Activated effector memory CD4-positive, alpha-beta T cell treated with anti-CD3 and anti-CD28 coated beads, Interleukin-2, amount 50 U/mL, for 16 hours (primary cell): ENCODE measurements at places on chromosomes 7 and 10.
A peak's percentile ranks its signal among the peaks of the same experiment; 100 is the strongest.

DNA sequence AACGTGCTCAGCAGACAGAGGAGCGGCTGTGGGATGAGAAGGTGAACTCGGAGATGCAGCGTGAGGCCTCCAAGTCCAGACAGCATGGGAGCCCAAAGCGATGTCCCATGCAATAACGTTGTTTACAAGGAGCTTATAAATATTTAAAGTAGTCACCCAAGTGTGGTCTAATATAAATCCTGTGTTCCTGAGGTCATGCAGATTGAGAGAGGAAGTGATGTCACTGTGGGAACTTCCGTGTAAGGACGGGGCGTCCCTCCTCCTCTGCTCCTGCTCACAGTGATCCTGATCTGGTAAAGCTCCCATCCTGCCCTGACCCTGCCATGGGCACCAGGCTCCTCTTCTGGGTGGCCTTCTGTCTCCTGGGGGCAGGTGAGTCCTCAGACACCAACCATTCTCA lies 94.7 kb upstream of the PRSS58 start:
- DNase-seq: no peak

- no peak for DNase-seq
Measured at GRCh38 chr10:21520949-21521348, 4.5 kb downstream of the SKIDA1 start.

DNA sequence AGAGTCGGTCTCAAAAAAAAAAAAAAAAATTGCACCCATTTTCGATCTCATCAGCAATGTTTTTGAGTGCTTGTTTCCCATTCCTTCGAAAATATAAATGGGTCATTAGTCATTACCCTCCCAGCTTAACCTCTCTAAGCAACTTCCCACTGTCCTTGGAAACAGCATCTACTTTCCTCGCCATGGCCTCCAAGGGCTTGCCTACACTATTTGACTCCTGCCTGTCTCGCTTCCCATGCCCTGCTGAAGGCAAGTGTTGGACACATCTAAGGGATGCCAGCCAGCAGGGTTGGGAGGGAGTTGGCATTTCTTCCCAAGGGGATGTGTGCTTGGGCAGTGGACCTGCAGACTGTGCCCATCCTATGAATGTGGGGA lies 12.7 kb upstream of the RHBDD2 start:
- DNase-seq: no peak

DNA sequence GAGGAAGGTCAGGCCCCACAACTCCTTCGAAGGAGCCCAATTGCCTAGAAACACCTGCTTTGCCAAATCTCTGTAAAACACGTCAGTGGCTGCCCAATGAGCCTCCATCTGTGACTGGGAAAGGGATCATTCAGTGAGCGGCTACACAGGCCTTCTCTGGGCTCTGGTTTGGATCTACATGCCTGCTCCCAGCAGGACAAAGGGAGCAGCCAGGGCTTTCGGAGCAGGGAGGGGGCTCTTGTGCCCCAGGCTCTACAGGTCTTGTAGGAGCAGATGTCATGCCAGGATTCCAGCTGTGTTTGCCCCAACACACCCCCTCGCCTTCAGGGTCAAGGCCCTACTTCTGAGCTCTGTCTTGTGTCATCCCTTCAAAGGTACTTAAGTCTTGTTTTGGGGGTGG lies 73.5 kb downstream of the CLEC2L start:
- DNase-seq: no peak

GRCh38 chr10:43700306-43700705 lies 51.6 kb upstream of the ZNF32 start:
- no peak for DNase-seq

DNA sequence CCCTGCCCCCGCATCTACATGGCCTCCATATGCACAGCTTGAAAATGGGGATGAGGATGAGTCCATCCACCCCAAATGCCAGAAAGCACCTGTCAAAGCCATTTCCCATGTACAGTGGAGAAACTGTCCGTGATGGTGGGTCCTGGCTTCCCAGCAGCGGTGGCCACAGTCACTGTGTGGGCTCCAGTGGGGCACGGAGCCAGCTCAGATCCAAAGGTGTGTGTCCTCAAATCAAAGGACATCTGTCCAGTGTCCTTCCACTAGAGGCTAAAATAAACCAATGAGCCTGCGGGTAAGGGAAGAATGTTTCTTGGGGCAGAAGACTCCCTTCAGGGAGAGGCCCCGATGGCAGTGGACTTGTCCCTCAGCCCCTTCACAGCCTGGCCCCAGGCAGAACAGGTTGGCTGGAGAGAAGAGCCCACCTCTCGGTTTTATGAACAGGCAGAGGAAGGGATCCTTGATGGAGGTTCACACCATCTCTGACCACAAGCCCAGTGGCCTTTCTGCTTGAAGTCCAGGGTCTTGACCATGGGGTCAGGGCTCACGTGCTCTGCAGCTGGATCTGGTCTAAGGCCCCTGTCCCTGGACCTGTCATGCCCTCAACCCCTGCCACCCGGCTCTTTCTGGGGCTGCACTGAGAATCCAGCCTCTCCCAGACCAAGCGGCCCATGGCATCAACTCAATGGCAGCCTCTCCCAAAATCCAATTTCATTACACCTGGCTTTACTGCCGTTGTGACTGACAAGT lies 106.9 kb downstream of the TCERG1L start:
- DNase-seq: peak; percentile 33

DNA sequence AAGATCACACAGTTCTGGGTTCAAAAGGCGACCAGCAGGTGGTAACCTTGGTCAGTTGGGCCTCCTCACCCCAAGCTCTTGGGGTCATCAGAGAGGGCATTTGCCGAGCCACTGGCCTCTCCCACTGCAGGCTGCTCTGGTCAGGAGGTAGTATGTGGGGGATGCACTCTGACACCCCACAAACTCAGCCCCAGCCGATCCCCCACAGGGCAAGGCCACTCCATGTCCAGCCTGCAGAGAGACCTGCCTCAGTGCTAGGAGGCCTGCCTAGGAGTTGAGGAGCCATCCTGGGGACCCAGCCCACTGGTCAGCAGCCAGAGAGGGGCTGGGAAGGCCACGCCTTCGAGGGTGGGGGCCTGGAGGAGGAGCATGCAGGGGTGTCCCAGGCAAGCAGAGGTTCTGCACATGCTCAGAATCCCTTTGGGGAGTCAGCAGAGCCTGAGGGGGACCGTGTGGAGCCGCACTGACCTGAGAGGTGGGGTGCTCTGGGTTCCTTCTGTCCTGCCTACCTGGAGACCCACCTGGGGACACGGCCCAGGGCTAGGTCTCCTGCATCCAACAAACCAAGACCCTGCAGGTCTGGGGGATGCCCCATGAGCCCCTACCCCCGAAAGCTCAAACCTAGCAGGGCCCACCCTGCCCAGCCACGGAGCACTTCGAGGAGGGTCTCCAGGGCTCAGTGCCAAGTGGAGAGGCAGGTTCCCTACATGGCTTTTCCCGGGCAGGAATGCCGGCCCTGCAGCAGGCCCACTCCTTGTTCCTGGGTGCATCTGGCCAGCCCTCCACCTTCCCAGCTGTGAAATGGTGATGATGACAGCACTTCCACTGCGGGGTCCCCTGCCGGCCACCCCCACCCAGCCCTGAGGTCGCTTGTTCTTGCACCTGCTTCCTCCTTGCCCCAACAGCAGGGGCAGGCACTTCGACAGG lies 58.5 kb downstream of the RASGEF1A start:
- peak; percentile 55 for DNase-seq

GRCh38 chr7:113731571-113731970 lies 187.2 kb downstream of the PPP1R3A start:
- no peak for DNase-seq

- no peak for DNase-seq
Measured at GRCh38 chr10:86411281-86411841, 44.8 kb upstream of the GRID1 start.
